ENCODE measurements at places on chromosomes 5 and 9.

DNA sequence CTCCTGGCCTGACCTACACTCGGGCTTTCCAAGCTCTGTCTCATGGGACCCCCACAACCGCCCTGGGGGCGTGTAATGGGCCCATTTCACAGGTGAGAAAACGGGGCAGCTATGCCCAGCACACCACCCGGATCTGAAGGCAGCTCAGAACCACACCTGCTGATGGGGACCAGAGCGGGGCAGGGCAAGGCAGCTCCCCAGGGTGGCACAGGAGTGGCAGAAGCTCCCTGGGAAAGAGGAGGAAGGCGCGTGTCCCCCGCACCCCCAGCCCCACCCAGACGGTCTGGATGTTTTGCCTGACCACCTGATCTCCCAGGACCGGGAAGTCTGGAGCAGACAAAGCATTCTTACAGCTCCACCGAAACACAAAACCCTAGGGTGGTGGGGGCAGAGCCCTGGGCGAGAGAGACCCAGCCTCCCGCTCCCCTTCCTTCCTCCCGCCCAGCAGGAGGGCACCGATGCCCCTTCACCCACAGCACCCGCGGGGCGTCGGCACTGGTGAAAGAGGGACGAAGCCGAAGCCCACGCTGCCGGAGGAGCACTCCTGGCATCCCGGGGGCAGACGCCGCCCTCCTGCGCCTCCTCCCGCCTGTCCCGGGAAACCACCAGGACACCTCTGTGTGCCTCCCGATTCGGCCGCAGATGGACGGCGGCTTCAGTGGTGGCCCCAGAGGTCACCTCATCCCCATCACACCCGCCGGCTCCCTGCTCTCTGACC lies 14.5 kb downstream of the NOTCH1 start:
- DNase-seq, result no peak

GRCh38 chr5:172407241-172407691 lies 47.1 kb downstream of the SH3PXD2B start:
- no peak for DNase-seq

- DNase-seq, result no peak
Measured at GRCh38 chr5:140318792-140319191, 15.9 kb upstream of the PFDN1 start.

GRCh38 chr9:38008168-38009034 lies 60.6 kb downstream of the SHB start:
- DNase-seq, result no peak

DNA sequence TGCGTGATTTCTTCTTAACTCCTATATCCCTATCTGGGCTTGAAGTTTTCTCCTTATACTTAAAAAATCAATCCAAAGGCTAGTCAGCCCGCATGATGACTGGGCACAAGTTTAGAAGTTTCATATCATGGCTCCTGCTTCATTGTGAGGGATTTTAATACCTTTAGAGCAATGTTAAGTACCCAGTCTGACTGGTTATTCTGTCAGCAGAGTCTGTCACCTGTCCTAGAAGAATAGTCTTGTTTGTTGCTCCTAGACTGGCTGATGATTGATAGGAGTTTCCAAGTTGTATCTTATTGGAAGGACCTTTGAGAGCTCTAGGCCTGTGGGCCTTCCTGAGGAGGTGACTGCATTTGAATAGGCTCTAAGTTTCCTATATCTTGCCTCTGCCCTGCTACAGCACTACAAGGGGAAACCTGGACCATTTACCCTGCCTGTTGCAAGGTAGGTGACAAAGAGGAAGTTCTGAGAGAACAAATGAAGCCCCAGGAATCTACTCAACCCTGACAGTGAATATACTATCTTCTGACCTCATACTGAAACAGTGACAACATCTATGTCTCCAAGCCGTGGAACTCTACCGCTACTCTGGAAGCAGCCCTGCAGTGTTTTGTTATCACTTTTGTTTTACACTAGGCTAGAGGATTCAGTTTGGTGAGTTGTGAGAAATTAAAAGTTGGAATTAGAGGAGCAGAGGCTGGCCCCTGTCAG lies 66.5 kb downstream of the F2RL2 start:
- DNase-seq, result no peak

DNA sequence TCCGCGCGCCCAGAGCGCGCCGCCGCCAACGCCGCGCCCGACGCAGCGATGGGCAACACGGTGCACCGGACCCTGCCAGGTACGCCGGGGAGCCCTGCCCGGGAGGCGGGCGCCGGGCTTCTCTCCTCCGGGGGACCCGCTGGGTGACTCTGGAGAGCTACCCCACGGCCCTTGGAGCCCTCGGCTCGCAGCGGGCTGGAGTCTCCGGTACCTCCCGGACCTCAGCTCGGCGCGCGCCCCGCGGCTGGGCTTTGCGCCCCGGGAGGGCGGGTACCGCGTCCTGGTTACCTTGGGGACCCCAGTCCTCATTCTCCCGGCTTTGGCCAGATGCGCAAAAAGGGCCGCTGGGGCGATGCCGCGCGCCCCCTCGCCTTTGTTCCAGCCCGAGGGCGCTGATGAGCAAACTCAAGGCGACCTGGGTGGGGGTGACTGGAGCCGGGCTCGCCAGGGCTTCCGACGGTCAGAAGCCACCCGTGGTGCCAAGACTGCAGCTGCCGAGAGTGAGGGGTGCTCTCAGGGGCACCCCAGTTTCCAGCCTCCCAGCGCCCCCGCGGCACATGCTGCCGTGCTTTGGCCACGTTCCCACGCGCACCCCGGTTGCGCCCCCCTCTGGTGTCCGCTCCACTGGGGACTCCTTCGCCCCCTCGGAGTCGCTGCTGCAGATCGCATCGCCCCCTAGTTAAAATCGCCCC lies 442 bp downstream of the NEURL1B start:
- DNase-seq, result no peak

GRCh38 chr9:127099664-127100063 lies 22.8 kb downstream of the ANGPTL2 start:
- no peak for DNase-seq

- no peak for DNase-seq
Measured at GRCh38 chr9:137740312-137740711, 121.5 kb downstream of the EHMT1 start.

DNA sequence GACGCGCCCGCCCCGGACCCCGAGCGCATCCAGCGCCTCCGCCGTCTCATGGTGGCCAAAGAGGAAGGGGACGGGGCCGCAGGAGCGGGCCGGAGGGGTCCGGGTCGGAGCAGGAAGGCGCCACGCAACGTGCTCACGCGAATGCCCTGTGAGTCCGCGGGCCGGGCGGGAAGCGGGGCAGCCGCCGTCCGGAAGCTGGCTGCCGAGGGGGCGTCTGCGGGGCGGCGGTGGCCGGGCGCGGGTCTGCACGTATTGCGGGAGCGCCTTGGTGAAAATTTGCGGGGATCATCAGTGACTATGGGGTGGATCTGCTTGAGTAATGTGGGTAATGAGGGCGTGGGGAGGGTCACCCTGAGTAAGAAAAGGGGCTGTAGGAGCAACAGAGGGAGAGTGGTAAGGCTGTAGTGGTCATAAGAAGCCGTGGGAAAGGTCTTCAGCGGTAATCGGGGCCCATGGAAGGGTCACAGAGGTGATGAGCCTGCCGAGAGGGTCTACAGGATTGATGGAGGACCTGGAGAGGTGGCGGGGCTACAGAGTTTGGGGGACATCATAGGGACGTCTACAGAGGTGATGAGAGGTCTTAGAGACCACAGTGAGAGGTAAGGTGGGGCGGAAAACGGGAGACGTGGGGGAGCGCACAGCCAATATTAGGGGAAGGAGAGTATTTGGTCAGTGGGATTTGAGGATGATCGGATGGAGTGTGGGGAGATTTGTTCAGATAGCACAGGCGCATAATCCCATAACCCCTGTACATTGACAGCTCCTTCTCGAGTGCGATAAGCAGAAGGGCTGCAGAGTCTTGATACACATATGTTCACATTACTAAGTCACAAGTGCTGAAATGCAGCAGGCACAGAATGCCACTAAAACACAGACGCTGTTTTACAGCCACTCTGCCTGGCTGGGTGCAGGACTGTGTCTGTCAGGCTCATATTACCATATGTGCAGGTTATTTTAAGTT lies 819 bp downstream of the LSM11 start:
- no peak for DNase-seq

- DNase-seq, result no peak
Measured at GRCh38 chr5:177350776-177351391, 584 bp downstream of the LMAN2 start.

DNA sequence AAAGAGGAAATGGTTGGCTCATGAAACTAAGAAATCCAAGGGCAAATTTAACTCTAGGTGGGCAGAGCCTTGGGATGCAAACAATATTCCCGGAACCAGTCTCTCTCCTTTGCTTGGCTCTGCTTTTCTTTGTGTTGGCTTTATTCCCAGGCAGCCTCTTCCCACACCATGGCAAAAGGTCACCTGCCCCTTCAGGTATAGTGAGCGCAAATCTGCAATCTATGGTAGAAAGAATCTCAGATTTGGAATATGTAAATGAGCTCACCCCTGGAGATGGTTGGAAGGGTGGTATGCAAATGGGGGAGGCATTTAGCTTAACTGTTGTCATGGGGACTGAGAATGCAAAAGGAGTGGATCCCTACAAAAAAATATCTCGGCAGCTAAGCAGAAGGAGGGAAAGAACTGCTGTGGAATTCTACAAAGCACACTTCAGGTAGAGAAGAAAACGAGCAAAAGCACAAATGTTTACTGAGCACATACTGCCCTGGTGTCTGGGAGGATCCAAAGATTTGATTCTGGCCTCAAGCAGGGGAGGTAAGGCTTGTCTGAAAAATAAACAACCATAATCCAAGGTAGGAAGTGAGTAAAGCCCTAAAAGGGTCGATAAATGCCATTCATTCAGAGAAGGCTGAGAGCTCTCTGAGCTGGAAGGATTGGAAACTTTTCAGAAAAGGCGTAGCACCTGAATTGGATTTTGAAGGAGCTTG lies 139.7 kb downstream of the TLE1 start:
- no peak for DNase-seq

GRCh38 chr5:172764861-172765765 lies 5.9 kb downstream of the DUSP1 start:
- DNase-seq, result no peak

DNA sequence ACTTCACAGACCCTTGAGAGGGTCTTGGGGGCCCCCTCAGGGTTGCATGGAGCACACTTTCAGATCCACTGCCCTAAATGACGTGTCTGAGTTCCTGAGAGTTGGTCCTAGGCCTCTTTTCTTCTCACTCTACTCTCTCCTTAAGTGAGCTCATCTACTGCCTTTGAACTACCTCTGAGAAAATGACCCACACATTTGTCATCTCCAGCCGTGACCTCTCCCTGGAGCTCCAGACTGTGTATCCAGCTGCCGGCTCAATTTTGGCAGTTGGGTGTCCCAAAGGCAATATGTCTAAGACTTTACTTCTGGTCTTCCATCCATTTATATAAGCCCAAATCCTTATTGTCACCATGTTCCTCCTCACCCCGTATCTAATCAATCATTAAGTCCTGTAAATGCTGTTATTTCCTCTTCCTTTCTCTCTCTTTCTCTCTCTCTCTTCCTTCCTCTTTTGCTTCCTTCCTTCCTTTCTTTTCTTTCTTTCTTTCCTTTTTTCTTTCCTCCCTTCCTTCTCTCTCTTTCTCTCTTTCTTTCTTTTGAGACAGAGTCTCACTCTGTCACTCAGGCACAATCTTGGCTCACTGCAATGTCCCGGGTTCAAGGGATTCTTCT lies 51.2 kb upstream of the HSPA9 start:
- peak; percentile 7 for DNase-seq

- DNase-seq, result no peak
Measured at GRCh38 chr9:126474786-126475485, 138.8 kb upstream of the LMX1B start.

GRCh38 chr9:38249587-38250210 lies 142.8 kb upstream of the ALDH1B1 start:
- DNase-seq, result no peak

DNA sequence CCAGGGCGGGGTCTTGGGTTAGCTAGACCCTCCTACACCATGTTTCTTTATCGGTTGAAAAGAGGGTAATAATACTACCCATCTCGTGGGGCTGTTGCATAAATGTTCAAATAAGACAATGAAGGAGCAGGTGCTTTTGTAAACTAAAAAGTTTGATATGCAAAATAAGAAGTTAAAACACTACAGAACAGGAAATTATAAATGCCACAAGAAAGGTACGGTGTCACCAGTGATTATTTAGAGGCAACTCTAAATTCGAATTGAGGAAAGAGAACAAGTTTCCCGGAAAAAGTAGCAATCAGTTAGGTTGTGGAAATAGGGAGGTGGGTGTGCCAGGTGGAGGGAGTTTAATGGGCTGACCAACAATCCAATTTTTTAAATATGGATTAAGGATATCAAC lies 2.5 kb upstream of the PHF19 start:
- no peak for DNase-seq

- DNase-seq, result peak; percentile 94
Measured at GRCh38 chr9:112486221-112487007, at the start of gene KIAA1958. Gene KIAA1958, plus strand, starts transcription at chr9:112486827. Its CDS starts 87,254 bp downstream, at chr9:112574081.

DNA sequence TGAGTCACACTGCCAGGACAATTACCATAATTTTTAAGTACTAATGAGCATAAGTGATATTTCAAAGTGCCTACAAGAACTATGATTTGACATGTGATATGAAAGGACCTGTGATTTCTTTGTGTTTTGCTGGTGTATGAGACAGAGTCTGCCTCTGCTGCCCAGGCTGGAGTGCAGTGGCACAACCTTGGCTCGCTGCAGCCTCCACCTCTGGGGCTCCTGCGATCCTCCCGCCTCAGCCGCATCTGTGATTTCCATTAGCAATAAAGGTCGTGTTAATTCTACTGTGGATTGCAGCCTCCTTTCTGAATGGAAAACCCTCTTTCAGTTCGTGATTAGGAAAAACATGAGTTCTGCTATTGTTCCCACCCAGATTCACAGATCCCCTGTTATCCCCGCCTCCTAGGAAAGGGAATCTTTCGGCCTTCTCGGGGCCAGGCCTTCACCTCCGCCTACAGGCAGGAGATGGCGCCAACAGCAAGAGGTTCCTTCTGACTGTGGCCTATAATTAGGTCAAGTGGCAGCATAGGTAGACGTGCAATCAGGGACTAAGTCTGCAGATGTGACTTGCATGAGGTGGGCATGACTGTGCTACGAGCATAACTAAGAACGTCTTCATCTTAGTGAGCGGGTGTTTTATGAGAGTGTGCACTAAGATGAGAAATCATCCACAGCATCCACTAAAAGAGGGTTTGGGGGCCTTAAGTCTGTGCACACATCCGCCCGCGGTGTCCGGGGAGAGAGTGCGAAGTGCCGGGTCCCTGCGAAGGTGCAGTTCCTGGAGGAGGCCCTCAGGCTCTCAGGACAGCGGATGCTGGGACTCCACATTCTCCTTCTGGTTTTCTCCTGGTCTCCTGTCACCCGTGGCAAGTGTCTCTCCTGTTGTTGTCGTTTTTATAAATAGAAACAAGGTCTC lies 23.1 kb downstream of the TRIM7 start:
- DNase-seq, result no peak

DNA sequence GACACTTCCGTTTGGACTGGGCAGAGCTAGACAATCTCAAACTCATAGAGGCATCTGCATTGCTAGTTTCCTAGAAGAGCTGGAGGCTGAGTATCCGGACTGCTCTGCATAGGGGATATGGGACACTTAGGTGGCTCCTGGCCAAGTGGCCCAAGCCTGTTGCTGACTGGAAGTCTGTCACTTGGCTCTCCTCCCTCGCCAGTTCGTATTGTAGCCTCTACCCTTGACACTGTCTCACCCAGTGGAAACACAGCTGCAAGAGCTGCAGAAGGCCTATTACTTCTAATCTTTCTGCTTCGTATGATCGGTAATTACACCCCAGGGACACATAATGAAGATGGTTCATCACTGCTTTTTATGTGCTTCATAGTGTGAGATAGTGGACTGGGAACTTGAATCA lies 34.7 kb downstream of the ITGA1 start:
- DNase-seq, result no peak

Data from chondrocyte (in vitro differentiated cells).